ENCODE measurements at places on chromosomes 16 and 17.

GRCh38 chr17:65099941-65100315 lies 37.2 kb upstream of the RGS9 start:
- no peak for DNase-seq

- DNase-seq: no peak
These were observed 14.7 kb downstream of the DNAAF1 start for GRCh38 chr16:84159800-84160199.

- DNase-seq: no peak
These were observed 15.6 kb upstream of the IL4R start for GRCh38 chr16:27298132-27298531.

DNA sequence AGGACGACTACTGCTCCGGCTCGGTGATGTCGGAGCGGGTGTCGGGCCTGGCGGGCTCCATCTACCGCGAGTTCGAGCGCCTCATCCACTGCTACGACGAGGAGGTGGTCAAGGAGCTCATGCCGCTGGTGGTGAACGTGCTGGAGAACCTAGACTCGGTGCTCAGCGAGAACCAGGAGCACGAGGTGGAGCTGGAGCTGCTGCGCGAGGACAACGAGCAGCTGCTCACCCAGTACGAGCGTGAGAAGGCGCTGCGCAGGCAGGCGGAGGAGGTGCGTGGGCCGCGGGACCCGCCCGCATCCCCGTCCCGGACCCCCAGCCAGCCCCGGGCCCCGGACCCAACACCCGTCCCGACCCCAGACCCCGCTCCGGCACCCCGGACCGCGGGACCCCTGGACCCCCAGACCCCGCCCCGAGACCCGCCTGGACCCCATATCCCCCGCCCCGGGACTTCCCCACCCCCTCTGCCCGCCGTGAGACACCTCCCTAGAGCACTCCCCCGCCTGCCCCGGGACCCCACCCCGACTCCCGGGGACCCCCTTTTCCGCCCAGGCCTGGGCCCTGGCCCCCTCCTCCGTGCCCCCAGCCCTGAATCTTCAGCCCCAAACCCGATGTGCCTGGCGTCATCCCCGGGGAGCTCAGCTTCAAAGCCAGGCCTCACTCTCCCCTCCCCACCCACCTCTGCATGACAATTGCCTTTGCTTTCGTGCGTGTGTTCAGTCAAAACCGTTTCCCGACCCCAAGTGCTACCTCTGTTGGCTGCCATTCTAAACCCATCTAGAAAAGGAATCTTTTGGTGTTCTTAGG lies 594 bp downstream of the MAPK8IP3 start:
- DNase-seq: no peak

GRCh38 chr16:70527315-70527996 lies 3.8 kb downstream of the SF3B3 start:
- no peak for DNase-seq

DNA sequence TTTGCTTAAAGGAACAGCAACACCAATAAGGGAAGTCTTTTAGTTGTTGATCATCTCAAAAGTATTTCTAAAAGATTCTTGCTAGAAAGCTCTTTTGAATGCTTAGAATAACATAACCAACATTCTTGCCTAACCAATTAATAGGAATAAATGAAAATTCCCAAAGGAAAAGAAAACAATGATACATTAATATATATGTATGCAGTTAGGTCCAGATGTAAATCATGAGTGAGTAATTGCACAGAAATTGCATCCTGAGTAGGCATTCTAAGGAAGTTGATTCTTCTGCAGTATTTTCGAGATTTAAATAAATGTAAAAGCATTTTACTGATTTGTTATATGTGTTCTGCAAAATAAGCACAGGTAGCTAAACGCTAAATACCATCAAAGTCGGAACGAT lies 22.1 kb downstream of the COX10 start:
- no peak for DNase-seq

DNA sequence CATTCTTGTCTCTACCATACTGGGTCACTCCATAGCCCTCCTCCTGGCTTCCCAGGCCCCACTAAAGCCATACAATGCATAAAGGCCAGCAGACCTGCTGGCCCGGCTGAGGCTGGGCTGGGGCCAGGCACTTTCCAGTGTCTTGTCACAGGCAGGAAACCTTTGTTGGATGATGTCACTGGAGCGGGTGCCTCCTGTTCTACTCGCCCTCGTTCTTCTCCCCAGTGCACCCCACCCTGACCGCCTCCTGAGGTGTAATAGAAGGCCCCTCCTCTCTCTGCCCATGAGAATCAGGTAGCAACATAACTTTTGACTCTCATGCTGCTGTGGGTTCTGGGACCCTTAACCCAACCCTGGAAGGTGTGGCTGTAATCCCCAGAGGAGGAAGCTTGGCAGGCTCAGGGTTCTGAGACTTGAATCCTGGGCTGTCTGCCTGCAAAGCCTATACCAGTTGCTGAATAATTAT lies 54.2 kb upstream of the IL34 start:
- no peak for DNase-seq

- DNase-seq: no peak
These were observed at the start of gene B4GALNT2 for GRCh38 chr17:49132699-49133364. Gene B4GALNT2 (plus strand): TSS chr17:49132769. CDS start chr17:49132793, 24 bp downstream.

DNA sequence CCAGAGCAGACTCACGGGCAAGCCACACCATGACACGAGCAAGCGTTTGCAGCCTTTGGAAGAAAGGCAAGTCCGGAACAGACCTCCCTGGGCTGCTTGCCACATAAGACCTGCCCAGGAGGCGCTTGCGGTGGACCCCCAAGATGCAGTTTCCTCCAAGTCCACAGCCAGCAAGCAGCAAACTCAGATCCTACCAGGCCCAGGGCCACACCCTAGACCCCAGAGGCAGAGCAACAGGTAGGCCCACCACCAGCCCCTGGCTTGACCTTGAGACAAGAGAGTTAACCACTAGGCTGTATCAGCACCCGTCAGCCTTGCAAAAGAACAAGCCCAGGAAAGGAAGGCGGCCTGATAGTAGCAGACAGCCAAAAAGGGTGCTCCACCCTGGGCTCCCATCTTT lies 2.3 kb downstream of the FAAP100 start:
- no peak for DNase-seq

DNA sequence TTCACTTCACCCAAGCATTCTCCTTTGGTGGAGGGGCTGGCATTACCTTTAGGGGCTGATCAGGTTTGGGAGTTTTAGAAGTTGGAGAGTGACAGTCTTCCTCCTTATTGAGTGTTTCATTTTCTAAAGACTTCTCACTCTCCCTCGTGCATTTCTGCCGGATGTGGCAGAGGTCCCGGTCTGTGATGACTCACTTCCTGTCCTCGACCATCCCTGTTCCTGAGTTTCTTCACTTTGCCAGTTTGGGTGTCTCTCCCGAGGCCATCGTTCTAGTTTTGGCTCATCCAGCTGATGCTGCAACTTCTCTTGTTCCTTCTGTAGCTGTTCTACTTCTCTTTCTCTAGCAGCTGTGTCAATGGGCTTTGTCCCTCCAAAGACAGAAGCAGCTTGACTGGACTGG lies 104.3 kb downstream of the PHKB start:
- DNase-seq: no peak

Measured in smooth muscle cell of the brain vasculature (primary cell).